ENCODE measurements at places on chromosomes 2 and 18.

- DNase-seq, result no peak
Observed at GRCh38 chr2:65067806-65068553, 11.8 kb downstream of the CEP68 start.

GRCh38 chr2:19505199-19506136 is 147.0 kb upstream of the OSR1 start:
- no peak for DNase-seq

DNA sequence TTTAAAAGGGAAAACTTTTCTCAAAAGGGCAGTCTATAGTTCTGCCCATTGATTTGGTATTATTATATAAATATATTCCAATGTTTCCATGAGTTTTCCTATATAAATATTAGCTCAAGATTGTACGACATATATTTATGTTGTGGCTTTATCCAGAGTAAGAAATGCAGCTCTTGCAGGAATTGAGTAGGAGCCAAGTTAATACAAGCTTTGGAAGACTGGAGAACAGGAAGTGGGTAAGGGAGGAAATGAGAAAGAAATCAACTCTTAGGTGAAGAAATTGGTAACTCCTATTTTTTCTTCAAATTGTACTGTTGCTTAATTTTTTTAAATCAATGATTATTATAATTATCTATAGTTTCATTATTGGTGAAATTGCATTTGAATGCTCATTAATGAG is 105.4 kb upstream of the FAM117B start:
- DNase-seq, result no peak

- DNase-seq, result no peak
Observed at GRCh38 chr2:147204102-147204501, 640.7 kb upstream of the ACVR2A start.

DNA sequence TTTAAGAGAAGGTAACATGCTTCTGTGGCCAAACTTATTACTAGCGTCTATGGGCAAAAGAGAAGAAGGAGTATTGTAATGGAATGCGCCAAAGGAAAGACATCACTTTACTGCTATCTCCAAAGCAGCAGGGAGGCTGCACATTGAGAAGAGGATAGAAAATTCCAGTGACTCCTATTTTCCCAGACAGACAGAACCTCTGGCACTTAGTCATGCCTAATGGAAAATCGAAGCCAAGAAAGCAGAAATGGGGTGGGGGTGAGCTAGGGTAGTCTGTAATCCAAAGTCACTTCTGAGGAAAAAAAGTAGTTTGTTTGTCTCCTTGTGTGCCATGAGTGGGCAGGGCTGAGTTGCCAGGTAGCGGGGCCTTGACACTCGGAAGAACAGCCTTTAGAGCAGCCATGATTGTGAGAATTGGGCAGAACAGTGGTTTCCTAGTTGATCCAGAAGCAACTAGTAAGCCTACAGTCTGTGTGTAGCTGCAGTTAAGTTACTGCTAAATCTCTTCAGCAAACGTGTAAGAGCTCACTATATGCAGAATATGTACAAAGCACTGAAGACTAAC is 79.4 kb upstream of the FOSL2 start:
- no peak for DNase-seq

All from CD14-positive monocyte (primary cell).